ENCODE measurements at places on chromosomes 13 and 19. TPM values are rescaled to one million over a fixed set of nuclear protein-coding genes. Genes with fewer than 3 reads are reported as not detected.

ACP7 gene
- 0.13 TPM for polyA plus RNA-seq

ZNF835 gene
- 4.6 TPM for polyA plus RNA-seq

SPATA13 gene
- polyA plus RNA-seq: 13.7 TPM

YJEFN3 gene
- 13.6 TPM for polyA plus RNA-seq

S1PR5 gene
- polyA plus RNA-seq: 0.86 TPM

CEACAM8 gene
- 0.14 TPM for polyA plus RNA-seq

FFAR1 gene
- polyA plus RNA-seq: 0.74 TPM

LIN37 gene
- 12.4 TPM for polyA plus RNA-seq

ZNF146 gene
- 116 TPM for polyA plus RNA-seq

NOTCH3 gene
- 125 TPM for polyA plus RNA-seq

PVR gene
- polyA plus RNA-seq: 22.5 TPM

ELSPBP1 gene
- not detected for polyA plus RNA-seq

TIMM29 gene
- polyA plus RNA-seq: 24.0 TPM

LRRC4B gene
- 9.0 TPM for polyA plus RNA-seq

LENG1 gene
- 9.8 TPM for polyA plus RNA-seq

CHAF1A gene
- 18.5 TPM for polyA plus RNA-seq

MISP3 gene
- polyA plus RNA-seq: 2.7 TPM

ATP8A2 gene
- 10.2 TPM for polyA plus RNA-seq

FOXA3 gene
- 1.7 TPM for polyA plus RNA-seq

C13orf42 gene
- not detected for polyA plus RNA-seq

CEACAM21 gene
- polyA plus RNA-seq: 7.9 TPM

ZNF221 gene
- 9.3 TPM for polyA plus RNA-seq

RASIP1 gene
- 26.2 TPM for polyA plus RNA-seq

PABPC3 gene
- polyA plus RNA-seq: 1.3 TPM

ZNF526 gene
- polyA plus RNA-seq: 9.1 TPM

CAPN12 gene
- polyA plus RNA-seq: 2.7 TPM

CRX gene
- 0.07 TPM for polyA plus RNA-seq

PGLYRP2 gene
- not detected for polyA plus RNA-seq

NLRP5 gene
- not detected for polyA plus RNA-seq

ZNF878 gene
- 1.5 TPM for polyA plus RNA-seq

PPP1R13L gene
- 16.8 TPM for polyA plus RNA-seq

NEK5 gene
- 4.1 TPM for polyA plus RNA-seq

STOML3 gene
- 0.35 TPM for polyA plus RNA-seq

CLC gene
- polyA plus RNA-seq: 2.1 TPM

ALOX5AP gene
- polyA plus RNA-seq: 4.5 TPM

TUBA3C gene
- polyA plus RNA-seq: not detected

PDE4C gene
- 2.2 TPM for polyA plus RNA-seq

IL17D gene
- polyA plus RNA-seq: 8.6 TPM

CGB8 gene
- not detected for polyA plus RNA-seq

KLK6 gene
- 0.47 TPM for polyA plus RNA-seq

CGB5 gene
- not detected for polyA plus RNA-seq

TSSK6 gene
- polyA plus RNA-seq: 1.4 TPM

VSIG10L gene
- polyA plus RNA-seq: 3.5 TPM

DENND1C gene
- 19.1 TPM for polyA plus RNA-seq

ZNF429 gene
- 27.1 TPM for polyA plus RNA-seq

EPSTI1 gene
- polyA plus RNA-seq: 13.0 TPM

ZNF99 gene
- polyA plus RNA-seq: 0.25 TPM

KLF1 gene
- polyA plus RNA-seq: 0.74 TPM

FUT2 gene
- polyA plus RNA-seq: 2.8 TPM

FOSB gene
- 766 TPM for polyA plus RNA-seq
